Fibroblast of skin of left biceps (primary cell): ENCODE measurements at places on chromosomes 6 and 20.

DNA sequence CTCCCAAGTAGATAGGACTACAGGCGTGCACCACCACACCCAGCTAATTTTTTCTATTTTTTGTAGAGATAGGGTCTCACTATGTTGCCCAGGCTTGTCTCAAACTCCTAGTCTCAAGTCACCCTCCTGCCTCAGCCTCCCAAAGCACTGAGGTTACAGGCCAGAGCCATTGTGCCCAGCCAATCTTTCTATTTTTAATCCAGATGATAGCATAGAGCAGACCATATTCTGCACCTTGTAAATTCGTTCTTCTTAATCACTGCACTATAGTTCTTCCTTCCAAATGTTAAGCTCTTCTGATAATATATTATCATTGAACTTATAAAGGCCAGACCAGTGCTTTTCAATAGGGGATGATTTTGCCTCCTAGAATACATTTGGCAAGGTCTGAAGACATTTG is 24.0 kb upstream of the CNKSR3 start:
- no peak for DNase-seq

DNA sequence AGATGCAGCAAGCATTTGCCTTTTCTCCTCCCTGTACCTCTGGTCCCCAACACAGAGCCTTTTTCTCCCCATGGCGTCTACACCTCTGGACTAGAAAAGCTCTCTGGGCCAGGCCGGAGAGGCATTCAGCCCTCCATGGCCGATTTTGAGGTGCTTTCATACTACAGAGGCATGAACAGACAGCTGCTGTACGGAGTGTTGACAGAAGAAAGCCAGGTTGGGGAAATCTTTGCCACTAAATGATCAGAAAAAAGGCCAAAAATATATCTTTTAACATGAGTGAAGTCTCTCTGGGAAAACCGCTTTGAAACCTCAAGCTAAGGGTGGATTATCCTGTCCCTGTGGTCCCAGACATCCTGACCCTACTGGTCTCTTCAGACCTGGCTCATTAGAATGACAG is 94.0 kb downstream of the TMEM170B start:
- DNase-seq = no peak

GRCh38 chr6:160315310-160315709 is 32.9 kb upstream of the SLC22A3 start:
- DNase-seq = no peak

DNA sequence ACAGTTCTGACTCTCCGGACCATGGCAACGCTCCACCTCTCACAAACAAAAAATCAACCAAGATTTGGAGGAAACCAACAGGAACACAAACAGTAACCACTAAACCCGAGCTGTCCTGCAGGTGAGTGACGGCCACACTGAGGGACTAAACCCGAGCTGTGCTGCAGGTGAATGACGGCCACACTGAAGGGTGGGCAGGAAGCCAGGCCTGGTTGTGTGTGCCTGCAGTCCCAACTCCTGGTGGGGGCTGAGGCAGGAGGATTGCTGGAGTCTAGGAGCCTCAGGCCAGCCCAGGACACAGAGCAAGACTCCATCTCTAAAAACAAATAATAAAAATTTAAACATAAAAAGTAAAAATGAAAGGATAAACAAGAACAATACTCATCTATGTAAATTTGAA is 80.6 kb downstream of the TAF4 start:
- DNase-seq = no peak

DNA sequence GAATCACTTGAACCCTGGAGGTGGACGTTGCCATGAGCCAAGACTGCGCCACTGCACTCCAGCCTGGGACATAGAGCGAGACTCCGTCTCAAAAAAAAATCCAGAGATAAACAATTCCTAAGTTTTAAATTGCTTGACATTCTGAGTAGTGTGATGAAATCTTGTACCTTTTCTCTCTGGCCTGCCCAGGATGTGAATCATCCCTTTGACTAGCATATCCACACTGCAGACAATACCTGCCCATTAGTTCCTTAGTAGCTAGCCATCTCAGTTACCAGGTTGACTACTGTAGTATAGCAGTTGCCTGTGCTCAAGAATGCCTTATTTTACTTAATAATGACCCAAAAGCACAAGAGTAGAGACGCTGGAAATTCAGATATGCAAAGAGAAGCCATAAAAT is 2.8 kb downstream of the ZFP57 start:
- DNase-seq = no peak

DNA sequence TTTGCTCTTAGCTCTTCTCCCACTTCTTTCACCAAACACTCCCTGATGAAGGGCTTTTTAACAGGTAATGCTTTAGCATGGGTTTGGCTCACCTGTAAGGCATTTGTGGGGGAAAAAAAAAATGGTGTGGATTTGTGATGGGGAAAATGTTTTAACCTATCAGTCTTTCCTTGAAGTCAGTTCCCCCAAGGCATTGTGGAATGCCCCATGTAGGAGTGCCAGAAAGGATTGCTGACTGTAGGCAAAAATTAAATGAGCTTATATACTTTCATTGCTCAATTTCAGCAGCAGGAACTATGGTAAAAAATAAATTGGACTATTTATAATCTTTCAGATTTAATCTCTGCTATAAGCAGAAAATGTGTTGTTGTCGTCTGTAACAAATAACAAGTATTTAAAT is 10.6 kb upstream of the SASH1 start:
- no peak for DNase-seq

DNA sequence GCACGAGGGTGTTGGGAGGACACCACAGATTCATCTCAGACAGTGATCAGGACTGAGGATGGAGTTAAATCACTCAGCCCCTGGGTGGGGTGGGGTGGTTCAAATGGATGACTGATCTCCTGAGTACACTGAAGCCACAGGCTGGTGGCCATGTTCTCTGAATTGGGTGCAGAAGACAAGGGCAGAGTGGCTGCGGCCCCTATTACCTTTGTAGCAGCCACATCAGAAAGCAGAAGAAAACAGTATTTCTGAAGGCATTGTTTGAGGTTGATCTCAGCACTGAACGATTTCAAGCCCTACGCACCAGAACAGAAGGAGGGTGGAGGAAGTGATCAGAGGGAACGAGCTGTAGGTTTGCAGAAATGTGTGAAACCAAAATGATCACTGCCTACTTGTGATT is 71.6 kb downstream of the SH3BGRL2 start:
- DNase-seq = no peak

GRCh38 chr20:33408716-33409654 is 7.7 kb upstream of the CDK5RAP1 start:
- DNase-seq = no peak

DNA sequence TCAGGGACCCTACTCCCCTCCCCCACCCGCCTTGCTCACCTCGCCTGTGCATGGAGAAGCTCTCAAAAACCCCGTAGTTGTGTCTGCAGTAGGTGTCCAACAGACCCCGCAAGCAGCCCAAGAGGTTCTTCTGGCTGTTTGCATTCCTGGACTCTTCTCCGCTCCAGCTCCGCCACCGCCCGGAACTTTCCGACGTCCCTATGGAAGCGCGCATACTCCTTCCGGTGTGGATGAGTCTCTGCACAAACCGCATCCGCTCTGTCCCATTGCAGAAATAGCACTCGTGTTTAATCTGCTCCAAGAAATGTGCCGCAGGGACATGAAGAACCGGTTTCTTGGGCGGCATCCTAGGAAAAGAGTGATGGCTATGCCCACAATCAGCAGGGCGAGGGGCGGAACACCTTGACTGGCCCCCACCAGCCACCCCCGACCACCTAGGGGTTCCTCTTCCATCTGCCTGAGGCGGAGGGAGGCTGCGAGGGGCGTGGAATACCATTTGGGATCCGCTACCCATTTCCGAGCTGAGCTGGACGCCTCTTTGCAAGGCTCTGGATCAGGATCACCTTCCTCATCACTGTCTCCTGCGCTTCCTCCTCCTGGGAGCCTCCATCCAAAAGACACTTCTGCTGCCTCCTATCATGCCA is 20.2 kb downstream of the HLA-DRA start:
- no peak for DNase-seq

GRCh38 chr6:44800171-44800783 is 412.8 kb downstream of the CDC5L start:
- DNase-seq = peak; percentile 50

GRCh38 chr20:6533761-6534479 is 233.6 kb upstream of the BMP2 start:
- peak; percentile 87 for DNase-seq

- peak; percentile 71 for DNase-seq
Measured at GRCh38 chr6:147063469-147064031, 140.7 kb upstream of the STXBP5 start.

DNA sequence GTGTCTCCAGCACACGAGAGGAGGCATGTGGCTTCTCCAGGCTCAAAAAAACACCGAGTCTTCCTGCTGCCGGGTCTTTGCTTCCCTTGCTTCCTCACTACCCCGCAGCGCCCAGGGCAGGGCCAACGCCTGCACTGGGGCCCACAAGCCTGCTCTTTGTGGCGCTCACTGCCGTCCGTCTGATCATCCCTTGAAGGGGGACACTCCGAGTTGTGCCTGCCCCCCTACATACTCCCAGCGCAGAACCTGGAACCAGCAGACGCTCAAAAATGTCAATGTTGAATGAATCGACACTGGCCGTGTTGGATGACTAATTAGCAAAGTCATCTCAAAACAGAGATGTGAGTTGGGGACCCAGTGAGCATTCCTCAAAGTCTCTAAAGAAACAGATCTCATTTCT is 8.1 kb upstream of the ARFGAP1 start:
- DNase-seq = no peak

DNA sequence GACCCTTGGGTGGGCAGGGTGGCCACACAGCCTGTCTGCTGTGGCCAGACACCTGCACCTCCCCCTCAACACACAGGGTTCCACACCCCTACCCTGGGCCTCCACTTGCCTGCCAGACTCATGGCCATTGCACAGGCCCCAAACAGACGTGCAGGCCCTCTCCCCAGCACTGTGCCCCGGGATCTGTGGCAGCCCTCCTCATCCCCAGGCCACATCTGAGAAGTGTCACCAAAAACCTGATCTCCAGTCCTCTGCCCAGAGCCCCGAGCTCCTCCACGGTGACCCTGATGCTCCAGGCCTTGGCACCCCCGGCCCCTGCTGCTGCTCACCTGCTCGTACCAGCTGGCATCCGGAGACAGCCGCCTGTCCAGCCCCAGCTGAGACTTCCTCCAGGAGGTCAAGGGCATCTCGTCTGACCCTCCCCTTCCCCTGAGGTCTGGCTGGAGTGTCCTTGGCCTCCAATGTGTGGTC is 160.1 kb downstream of the DLL1 start:
- DNase-seq = no peak

- no peak for DNase-seq
Measured at GRCh38 chr20:61391812-61392520, 139.9 kb downstream of the CDH4 start.
